ENCODE measurements at places on chromosomes 4 and X. TPM values are rescaled to one million over a fixed set of nuclear protein-coding genes. Genes with fewer than 3 reads are reported as not detected.

DNA sequence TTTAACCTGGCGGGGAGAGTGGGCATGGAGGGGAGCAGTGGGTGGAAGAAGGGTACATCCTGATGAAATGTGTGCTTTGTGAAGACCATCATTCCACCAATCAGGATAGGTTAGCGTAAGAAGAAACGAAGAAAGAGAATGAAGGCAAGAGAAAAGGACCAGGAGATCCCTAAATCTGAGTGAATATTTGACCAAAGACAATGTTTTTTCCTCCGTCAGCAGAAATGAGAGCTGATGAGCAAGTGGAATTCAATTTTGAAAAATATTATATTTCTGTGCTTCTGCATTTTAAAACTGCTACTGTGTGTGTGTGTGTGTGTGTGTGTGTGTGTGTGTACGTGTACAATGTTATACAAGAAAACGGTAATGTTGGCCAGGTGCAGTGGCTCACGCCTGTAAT is 58.3 kb upstream of the NOCT start:
- no peak for ATAC-seq

DNA sequence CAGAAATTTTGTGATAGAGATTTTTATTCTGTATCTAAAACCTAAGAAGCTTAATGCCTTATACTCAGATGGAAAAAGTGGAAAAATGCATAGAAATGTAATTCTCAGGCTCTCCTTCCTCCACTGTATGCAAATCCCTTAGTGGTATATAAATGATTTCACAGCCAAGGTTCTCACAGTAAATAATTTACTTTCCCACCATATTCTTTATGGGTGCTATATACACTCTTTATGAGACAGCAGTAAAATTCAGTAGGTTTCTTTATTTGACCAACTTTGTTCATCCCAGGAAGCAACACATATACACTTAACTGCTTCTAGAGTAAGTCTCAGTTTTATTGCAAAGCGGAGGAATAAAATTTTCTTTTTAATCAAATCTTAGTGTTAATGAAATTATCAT is 1399.7 kb downstream of the PCDH7 start:
- ATAC-seq, result no peak

DNA sequence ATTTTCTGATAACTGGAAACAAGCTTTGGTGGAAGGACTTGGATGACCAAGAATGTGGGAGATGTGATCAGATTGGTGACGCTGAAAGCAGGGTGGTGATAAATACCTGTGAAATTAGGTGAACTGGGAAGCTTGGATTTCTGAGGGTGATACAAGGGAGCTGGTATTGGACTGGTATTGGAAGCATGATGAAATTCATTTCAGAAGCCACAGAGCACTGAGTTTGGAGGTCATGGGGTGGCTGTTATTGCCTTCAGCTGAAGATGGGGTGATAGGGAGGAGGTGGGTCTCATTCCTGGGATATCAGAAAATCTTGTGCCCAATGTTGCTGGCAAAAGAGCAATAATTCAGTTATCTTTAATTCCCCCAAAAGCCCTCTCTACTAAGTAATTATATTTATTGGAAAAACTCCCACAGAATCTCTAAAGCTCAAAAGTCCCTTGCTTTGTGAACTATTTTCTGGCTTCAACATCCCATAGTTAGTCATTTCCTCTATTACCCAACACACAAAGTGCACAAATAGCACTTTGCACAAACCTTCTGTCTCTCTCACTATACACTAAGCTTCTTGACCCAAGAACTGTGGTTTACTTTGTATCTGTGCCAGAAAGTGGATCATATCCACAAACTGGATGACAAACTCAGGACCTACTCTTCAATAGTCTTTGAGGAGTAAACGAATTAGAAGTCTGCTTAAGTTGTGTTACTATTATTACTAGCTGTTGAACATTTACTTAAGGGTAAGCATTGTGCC is 23.1 kb upstream of the CAMK2D start:
- no peak for ATAC-seq

GRCh38 chr4:116585246-116585645 is 500.1 kb downstream of the TRAM1L1 start:
- ATAC-seq, result no peak

DNA sequence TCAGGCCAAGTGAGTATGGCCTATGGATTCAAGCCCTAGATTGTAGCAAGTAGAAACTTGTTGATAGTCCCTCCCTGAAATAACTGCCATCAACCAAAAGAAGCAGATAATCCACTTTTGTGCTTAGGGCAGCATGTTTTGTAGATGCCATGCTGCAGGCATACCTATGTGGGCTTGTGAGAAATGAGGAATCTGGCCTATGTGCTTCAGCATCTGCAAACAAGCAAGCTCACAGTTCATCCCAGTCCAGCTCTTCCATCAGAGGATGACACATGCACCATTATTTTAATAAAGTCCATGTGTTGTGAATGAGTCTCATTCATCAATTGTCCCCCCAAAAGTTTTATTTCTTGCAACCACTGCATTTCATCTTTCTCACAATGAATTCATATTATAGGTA is 421.9 kb upstream of the DIPK2B start:
- ATAC-seq, result no peak

DNA sequence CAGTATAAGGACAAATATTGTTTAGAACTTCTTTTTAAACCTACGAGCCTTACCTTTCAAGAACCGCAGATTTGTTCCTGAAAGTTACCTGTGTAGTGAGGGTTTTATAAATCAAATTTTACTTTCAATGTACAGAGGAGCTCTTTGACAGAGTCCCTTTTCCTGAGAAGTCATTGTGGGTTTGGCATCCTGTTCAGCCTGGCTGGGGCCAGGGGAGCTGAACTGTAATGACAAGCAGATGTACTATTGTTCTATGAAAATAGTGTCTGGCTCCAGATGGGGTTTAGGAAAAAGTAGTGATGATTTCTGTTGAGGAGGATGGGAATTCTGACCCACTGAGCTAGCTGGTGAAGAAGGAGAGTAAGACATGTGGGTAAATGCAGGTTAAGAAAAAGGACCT is 196.2 kb upstream of the PGRMC2 start:
- no peak for ATAC-seq

DNA sequence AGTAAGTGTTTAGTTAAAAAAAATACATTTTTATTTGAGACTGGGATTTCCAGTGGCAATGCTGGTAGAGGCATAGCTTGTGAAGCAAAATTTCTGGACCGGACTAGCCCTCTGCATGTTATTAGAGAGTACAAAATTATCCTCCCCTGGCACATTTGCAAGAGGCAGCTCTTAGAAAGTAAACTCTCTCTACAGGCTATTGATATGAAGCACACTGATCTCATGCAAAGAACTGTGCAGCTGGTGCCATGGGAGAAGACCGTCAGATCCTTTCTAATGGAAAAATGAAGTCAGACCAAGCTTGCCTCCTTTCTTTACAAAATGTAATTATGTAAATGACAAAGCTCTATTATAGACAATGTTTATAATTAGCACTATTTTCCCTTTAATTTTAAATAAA is 2717.2 kb downstream of the PCDH7 start:
- peak; percentile 80 for ATAC-seq

- no peak for ATAC-seq
These were observed 9.3 kb upstream of the CPE start for GRCh38 chr4:165369522-165369921.

RNF175 gene
- total RNA-seq, result 14.3 TPM

DNA sequence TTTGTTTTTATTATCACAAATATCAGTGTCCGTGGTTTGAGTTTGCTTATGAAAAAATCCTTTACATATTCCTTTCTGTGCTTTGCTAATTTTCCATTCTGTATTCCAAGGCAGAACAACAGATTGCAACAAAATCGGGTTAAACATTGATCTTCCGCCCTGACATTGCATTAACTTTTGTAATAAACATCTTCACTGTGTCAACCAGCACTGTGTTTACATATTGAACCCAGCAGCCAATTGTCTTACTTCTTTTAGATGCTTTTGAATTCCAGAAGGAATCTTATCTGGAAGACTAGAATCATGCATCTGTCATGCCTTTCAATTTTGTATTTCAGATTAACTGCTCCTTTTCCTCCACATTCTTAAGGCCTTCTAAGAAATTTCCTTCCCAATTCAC is 147.8 kb upstream of the CXXC4 start:
- ATAC-seq, result no peak

GRCh38 chrX:39616098-39616729 is 481.5 kb downstream of the BCOR start:
- no peak for ATAC-seq

- no peak for ATAC-seq
These were observed 3.0 kb upstream of the USP46 start for GRCh38 chr4:52661966-52662690.

DNA sequence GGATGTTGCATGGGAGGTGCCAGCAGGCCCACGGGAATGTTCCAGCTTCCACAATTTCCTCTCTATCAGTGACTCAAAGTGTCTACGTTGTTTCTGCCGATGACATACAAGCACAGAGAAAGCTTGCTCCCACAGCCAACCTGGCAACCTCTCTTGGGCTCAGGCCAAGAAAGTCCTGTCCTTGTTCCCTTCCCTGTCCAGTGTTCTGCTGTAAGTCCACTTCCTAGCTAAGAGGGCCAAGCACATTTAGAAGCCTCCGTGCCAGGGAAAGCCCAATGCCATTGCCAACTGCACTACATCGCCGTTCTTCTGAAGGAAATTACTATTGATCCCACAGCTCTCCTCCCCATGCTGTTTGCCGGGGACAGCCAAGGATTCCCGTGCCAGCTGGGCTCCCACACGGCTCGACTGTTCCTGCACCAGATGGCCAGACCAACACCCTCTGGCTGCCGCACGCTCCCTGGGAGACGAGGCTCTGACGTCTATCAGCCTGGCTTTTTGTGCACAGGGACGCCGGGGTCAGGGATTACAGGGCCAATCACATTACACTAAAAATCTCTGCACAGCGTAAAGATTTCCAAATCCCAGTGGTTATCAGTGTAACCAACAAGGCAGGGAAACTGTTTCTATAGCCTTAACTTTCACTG is 284.0 kb downstream of the BCOR start:
- no peak for ATAC-seq

DNA sequence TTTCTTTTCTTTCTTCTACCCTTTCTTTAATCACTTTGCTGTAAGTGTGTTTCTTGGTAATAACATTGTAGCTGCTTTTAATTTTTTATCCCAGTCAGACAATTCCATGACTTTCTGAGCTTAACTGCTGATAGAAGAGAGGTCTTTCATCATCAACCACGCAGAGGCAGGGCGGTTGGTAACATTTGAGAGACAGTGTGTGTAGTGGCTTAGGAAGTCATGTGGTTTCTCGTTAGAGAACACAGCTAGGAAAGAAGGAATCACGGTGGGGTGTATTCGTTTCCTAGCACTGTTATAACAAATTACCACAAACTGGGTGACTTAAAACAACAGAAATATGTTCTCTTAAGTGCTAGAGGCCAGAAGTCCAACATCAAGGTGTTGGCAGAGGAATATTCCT is 11.5 kb downstream of the PRPS2 start:
- ATAC-seq, result no peak

GRCh38 chrX:23742174-23742696 is 841 bp downstream of the ACOT9 start:
- ATAC-seq, result peak; percentile 46

ARMCX6 gene
- total RNA-seq, result 47.6 TPM

SMARCA1 gene
- 68.7 TPM for total RNA-seq

TLR10 gene
- total RNA-seq, result not detected

PPARGC1A gene
- total RNA-seq, result 129 TPM

- no peak for ATAC-seq
These were observed 235.5 kb upstream of the DIAPH2 start for GRCh38 chrX:96449191-96449590.

DNA sequence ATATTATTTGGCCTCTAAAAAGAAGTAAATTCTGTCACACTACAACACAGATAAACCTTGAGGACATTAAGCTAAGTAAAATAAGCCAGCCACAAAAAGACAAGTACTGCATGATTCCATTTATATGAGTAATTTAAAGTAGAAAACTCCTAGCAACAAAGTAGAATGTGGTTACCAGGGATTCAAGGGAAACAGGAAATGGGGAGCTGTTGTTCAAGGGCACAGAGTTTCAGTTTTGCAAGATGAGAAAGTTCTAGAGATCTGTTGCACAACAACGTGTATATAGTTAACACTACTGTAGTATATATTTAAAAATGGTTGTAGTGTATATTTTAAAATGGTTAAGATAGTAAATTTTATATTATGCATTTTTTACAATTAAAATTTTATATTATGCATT is 25.4 kb downstream of the SEC31A start:
- ATAC-seq, result peak; percentile 27

FGFBP2 gene
- total RNA-seq, result 0.74 TPM

GRCh38 chr4:153646261-153646660 is 37.8 kb upstream of the TLR2 start:
- no peak for ATAC-seq

REELD1 gene
- total RNA-seq, result 0.19 TPM

DNA sequence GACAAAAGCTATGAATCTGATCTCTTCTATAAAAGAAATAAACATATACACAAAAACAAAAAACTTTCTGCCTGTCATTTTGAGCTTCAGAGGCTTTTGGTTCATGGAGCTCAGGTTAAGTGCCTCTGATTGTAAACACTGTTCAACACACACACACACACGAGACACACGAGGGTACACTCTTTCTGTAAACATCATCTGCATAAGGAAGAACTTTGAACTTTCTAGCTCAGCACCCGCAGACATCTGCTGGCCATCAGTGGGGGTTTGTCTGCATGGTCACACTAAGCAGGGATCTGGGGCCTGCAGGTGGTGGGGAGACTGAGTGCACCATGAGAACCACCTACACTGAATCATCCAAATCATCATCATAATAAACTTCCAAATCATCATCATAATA is 54.9 kb downstream of the STX18 start:
- ATAC-seq, result no peak

GRCh38 chr4:8346838-8347605 is 77.5 kb downstream of the HTRA3 start:
- peak; percentile 12 for ATAC-seq

P2RY10 gene
- total RNA-seq, result not detected

- no peak for ATAC-seq
These were observed 110.6 kb downstream of the SH3KBP1 start for GRCh38 chrX:19776753-19777152.

GRCh38 chr4:80812145-80812544 is 218.4 kb upstream of the BMP3 start:
- ATAC-seq, result no peak

CCKAR gene
- 0.16 TPM for total RNA-seq

DNA sequence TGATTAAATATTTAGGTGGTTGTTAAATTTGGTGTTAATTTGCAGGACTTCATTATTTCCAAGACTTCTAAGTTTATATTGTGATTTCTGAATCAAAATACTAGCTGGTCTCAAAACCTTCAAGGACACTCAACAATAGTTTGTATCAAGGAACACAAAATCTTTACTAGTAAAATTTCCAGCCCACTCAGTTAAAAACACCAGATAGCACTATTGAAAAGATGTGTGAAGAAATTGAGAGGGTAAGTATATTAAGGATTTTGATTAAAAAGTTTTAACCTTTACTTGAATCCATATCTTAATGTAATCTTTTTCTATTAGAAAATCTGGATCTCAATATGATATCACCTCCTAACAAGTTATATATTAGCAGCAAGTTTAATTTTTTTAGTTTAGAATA is 89.3 kb upstream of the UGT8 start:
- no peak for ATAC-seq
